Esophagus squamous epithelium (tissue), 5 donors: ENCODE measurements at places on chromosomes 3 and 15. TPM values are rescaled to one million over a fixed set of nuclear protein-coding genes. Genes with fewer than 3 reads are reported as not detected.

Gene PGBD4
- 1.1 TPM for total RNA-seq

Gene ACAN
- total RNA-seq: not detected

Gene NR2E3
- total RNA-seq: 0.19 TPM

Gene CFAP100
- total RNA-seq: not detected

Gene CFAP44
- total RNA-seq: 1.6 TPM

Gene RASGRP1
- 14.3 TPM for total RNA-seq

Gene GPR62
- not detected for total RNA-seq

Gene EPHA6
- total RNA-seq: 0.66 TPM

Gene CPA3
- total RNA-seq: 11.4 TPM

Gene ABTB1
- 5.6 TPM for total RNA-seq

Gene PCLAF
- 30.7 TPM for total RNA-seq

Gene ESYT3
- 2.9 TPM for total RNA-seq

Gene HDGFL3
- total RNA-seq: 9.7 TPM

Gene STAB1
- 5.6 TPM for total RNA-seq

Gene SENP8
- 1.5 TPM for total RNA-seq

Gene UCN2
- 4.1 TPM for total RNA-seq

Gene SH2D7
- total RNA-seq: not detected

Gene RHCG
- total RNA-seq: 2,342 TPM

Gene KATNBL1
- 75.9 TPM for total RNA-seq

Gene PLA1A
- total RNA-seq: not detected

Gene TJP1
- total RNA-seq: 69.6 TPM

Gene BFSP2
- not detected for total RNA-seq
